ENCODE measurements at places on chromosomes 7 and 10.

- no peak for DNase-seq
Measured at GRCh38 chr10:32347363-32348022, 535 bp upstream of the EPC1 start.

DNA sequence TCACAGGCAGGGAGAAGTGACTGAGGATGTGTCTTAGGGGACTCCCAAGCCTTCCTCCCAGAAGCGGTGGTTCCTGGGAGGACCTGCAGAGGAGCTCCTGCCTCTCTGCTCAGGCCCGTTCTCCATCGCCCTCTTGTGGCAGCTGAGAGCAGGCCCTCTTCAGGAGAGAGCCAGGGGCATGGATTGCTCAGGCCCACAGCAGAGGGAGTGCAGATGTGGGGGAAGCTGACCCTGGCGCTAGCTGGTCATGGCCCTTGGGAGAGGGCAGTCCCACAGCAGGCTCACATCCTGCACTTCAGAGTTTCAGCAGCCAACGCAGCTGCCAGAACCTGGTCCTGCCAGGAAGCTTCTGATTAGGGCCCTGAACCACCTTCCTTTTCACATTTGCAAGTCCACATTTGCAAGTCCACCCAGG is 94.8 kb upstream of the TARP start:
- DNase-seq, result no peak

- no peak for DNase-seq
Measured at GRCh38 chr7:50868426-50869100, 85.9 kb upstream of the GRB10 start.

DNA sequence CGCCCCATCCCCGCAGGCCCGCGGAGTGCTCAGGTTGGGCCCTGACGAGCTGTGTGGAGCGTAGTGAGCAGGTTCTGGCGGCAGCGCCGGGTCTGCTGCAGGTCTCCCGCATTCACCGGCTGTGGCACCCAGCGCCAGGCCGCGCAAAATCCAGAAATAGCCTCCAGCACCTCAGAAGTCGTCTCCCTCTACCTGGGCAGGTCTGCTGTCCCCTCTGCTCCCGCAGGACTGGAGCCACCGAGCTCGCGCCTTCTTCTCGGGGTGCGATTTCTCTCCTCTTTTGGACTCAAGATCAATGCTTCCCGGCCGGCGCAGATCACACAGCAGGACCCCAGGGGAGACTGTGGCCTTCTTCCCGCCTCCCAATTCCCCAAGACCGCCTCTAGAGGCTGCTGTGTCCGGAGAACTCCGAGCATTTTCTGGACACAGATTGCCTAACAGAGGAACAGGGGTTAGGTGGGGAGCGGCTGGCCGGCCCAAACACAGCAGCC is 8.4 kb downstream of the TLX1 start:
- DNase-seq, result no peak

DNA sequence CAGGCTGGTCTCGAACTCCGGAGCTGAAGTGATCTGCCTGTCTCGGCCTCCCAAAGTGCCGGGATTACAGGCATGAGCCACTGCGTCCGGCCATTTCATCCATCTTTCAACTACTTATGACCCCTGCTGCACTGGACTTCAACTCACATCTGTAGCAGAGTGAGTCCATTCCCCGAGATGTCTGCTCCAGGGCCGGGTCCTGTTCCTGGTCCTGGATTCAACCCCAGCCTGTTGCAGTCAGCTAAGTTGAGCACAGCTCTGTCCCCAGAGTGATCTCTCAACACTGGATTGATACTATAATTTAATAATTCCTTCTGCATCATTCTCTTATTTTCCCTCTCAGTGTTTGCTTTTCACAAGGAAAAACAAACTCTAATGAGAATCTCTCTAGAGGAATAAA is 25.8 kb downstream of the PRTFDC1 start:
- DNase-seq, result no peak

DNA sequence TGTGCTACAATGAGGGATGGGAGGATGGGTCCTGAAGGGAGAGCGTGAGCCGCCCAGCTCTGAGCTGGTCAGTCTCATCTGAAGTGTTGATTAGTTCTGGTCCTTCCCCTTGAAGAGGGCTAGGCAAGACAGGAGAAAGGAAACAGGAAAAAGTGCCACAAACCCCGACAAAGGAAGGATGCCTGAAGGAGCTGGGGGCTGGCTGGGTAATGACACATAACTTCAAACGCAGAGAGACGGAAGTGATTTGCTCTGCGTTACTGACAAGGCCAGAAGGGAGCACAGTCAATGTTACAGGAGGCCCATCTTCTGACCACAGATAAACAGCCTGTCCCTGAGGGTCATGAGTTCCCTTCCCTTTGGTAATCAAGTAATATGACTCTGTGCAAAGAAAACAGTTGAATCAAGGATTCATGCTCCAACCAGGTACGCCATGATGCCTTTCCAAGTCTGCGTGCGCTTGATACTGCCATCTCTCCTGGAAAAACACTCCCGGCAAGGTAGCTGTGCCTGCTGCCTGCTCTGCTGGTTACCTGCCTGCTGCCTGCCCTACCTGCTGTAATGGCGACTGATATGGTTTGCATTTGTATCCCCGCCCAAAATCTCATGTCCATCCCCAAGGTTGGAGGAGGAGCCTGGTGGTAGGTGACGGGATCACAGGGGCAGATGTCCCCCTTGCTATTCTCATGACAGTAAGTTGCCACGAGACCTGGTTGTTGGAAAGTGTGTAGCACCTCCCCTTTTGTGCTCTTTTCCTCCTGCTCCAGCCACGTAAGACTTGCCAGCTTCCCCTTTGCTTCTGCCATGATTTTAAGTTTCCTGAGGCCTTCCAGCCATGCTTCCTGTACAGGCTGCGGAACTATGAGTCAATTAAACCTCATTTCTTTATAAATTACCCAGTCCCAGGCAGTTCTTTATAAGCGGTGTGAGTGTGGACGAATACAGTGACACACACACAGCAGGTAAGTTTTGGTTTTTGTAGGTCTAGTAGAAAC is 57.9 kb downstream of the GRB10 start:
- DNase-seq, result no peak

GRCh38 chr10:7185367-7185690 is 225.5 kb downstream of the SFMBT2 start:
- DNase-seq, result no peak

GRCh38 chr10:132229834-132230556 is 43.2 kb downstream of the DPYSL4 start:
- peak; percentile 34 for DNase-seq

DNA sequence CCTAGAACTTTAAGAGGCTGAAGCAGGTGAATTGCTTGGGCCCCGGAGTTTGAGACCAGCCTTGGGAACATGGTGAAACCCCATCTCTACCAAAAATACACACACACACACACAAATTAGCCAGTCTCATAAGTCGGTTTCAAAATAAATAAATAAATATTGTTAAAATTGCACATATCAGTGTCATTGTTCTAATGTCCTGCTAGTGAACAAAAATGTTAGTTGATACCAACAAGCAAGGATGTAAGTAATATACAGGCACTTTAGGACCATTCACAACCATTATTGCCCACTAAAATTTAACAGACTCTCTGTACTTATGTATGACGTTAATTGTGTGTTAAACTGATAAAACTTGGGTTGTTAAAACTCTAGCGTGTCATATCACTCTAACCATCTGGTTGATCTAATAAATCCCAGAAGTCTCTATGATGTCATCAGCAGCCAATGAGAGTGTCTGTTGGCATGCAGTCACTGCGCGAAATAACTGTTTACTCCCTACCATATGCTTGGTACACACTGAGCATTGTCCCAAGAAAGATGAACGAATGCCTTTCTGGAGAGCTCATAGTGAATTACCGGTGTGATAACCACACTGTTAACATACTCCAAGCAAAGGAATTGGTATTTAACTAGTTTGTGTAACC is 30.4 kb upstream of the OTUD1 start:
- DNase-seq, result no peak

DNA sequence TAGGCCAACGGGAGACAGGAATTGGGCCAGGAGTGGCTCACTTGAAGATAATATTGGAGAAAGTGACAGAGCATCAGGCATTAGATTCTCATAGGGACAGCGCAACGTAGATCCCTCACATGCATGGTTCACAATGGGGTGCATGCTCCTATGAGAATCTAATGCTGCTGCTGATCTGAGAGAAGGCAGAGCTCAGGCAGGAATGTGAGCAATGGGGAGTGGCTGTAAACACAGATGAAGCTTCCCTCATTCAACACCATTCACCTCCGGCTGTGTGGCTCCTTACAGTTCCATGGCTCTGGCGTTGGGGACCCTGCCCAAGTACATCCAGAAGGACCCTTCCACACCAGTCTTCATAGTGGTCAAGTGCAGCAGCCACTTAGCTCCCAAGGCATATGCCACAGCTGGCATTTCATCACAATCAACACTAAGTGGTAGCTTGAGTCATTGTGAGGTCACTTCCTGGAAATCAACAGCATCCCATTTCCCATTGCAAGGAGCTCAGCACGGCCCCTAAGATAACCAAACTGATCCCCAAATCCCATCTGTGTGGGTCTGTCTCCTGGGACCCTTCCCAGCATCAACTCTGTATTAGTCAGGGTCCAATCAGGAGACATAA is 174.5 kb downstream of the TPST1 start:
- no peak for DNase-seq

- DNase-seq, result no peak
Measured at GRCh38 chr10:114412907-114413797, 8.8 kb upstream of the AFAP1L2 start.

GRCh38 chr10:60417024-60417423 is 27.3 kb upstream of the ANK3 start:
- no peak for DNase-seq

DNA sequence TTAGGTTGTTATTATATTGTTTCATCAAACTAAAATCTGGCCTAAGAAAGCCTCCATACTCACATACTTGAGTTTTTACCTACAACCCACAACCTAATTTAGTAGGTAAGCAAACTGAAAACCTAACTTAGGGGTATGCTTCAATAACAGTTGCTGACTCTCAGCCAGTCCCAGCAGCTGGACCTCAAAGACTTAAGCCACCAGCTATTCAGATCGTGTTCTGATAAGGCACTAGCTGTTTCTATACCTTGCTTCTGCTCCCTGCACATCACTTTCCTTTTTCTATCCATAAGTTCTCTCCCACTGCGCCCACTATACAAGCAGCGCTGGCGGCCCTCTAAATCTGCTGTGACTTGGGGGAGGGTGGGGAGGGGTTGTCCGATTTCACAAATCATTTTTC is 42.3 kb downstream of the SUGCT start:
- DNase-seq, result no peak

Data from stimulated activated CD8-positive, alpha-beta memory T cell treated with anti-CD3 and anti-CD28 coated beads, Interleukin-7, amount 100 ng/mL, for 48 hours (primary cell).